ENCODE measurements at places on chromosomes 5 and 9. TPM values are rescaled to one million over a fixed set of nuclear protein-coding genes. Genes with fewer than 3 reads are reported as not detected.

DNA sequence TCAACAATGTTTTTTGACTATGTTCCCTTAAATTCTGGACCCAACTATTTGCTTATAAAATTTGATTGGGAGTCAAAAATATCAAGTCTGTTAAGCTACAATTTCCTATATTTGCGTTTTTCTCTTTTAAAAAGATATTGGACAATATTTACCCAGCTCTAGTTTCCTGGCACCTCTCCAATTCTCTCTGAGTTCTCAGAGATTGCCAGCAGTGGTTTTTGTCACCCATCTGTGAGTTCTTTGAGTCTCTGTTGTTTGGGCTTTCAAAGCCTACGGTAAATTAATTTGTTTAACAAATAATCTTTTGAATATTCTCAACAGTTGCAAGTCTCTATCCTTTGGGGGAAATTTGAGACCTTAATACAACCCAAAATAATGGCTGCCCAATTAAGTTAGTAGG is 174.2 kb upstream of the PUM3 start:
- H3K4me3 ChIP-seq: no peak overlapping the region
- DNase-seq: no peak
- no peak overlapping the region for H3K27ac ChIP-seq
- H3K36me3 ChIP-seq: no peaks in the 10 kb centered on the region

UGT3A2 gene
- total RNA-seq: not detected

GRCh38 chr5:126525630-126526245 is 69.3 kb downstream of the ALDH7A1 start:
- H3K4me1 ChIP-seq: peaks cover 17% of the 10 kb centered on the region
- no peak overlapping the region for H3K27ac ChIP-seq
- no peak overlapping the region for H3K4me3 ChIP-seq
- no peaks in the 10 kb centered on the region for H3K27me3 ChIP-seq
- no peak for DNase-seq

DNA sequence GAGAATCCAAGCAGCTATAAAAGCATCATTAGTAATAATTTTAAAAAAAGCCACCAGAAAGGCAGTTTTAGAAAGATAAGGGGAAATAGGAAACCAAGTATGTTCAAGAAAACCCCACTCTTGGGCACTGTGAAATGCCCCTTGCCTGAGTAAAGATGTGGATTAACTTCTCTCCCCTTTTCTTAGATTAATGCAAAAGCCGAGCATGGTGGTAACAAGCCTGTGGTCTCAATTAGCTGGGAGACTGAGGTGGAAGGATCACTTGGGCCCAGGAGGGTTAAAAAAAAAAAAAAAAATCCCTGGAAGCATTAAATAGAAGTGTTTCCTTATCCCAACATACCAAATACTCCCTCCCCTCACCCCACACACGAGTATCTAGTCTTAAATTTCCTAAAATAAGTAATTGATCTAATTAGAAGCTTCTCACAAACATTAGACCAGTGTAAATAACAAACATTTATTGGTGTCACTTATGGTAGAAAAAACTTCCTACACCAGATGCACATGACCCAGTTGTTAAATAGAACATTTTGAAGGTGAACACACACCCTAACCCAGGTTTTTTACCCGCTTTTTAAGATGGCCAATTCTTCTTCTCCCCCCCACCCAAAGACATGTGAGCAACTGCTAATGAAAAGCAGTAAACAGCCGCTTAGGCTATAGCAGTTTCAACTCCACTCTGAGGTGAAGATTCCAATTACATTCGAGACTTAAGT is 5.2 kb downstream of the HSPA5 start:
- H3K4me1 ChIP-seq: peaks cover 12% of the 10 kb centered on the region
- DNase-seq: no peak
- H3K27me3 ChIP-seq: no peaks in the 10 kb centered on the region
- H3K4me3 ChIP-seq: no peak overlapping the region
- no peak overlapping the region for H3K27ac ChIP-seq

DNA sequence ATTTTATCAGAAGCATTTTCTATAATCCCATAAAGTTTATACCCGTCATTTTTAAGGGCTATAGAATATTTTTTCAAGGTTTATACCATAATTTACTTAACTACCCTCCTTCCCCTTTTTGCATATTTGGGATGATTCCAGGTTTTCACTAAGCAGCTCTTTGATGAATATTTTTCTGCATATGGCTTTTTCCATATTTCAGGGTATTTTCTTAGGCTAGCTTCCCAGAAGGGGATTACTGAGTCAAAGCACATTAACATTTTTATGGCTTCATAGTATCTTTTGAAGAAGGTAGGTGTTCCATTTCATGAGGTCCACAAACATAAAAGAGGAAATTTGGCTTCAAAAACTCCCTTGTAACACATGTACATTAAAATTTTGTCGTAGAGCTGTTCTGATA is 14.6 kb upstream of the COL15A1 start:
- peaks cover 19% of the 10 kb centered on the region for H3K4me1 ChIP-seq
- no peaks in the 10 kb centered on the region for H3K27me3 ChIP-seq
- H3K4me3 ChIP-seq: no peak overlapping the region
- H3K36me3 ChIP-seq: no peaks in the 10 kb centered on the region

JADE2 gene
- total RNA-seq: 0.71 TPM

- no peak for DNase-seq
- H3K27ac ChIP-seq: no peak overlapping the region
- H3K36me3 ChIP-seq: no peaks in the 10 kb centered on the region
- H3K27me3 ChIP-seq: no peaks in the 10 kb centered on the region
These were observed 33.3 kb downstream of the AHRR start for GRCh38 chr5:354581-355378.

GRCh38 chr9:129280623-129281271 is 102.7 kb upstream of the IER5L start:
- no peak overlapping the region for H3K4me3 ChIP-seq
- peaks cover 53% of the 10 kb centered on the region for H3K27me3 ChIP-seq
- H3K27ac ChIP-seq: no peak overlapping the region
- no peaks in the 10 kb centered on the region for H3K36me3 ChIP-seq

DNA sequence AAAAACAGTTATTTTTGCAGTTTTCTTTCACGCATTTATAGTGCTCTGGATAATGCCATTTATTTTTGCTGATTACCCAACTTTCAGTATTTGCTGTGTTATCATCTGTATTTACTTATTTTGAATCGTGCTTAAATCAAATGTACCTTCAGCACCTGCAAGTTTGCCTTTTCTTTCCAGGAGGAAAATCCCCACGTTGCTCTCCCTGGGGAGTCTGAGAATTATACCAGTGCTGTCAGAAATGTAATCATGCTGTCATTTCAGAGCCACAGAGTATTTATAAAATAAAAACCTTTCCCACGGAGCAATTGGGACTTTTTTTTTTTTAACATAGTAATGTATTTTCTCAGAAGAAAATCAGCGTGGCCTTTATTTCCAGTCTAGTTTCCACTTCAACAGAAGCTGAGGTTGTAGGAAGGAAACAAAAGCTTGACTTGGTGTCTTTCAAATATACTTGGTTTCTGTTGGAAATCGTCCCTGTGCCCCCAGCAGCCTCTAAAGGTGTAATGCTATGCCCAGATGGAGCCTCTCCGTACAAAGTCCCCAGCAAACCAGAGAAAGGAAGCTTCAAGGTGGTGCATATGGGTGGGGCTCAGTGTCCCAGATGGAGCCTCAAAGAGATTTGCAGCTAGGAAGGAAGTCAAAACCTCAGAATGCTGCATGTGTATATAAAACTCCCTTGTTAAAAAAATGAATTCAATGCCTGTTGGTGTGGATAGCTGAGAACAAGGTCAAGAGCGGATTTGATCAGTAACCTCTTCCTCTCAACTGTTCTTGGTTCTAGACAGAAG is 2.1 kb downstream of the GPR150 start:
- no peaks in the 10 kb centered on the region for H3K4me1 ChIP-seq
- H3K27me3 ChIP-seq: no peaks in the 10 kb centered on the region
- no peak overlapping the region for H3K27ac ChIP-seq
- DNase-seq: no peak
- no peaks in the 10 kb centered on the region for H3K36me3 ChIP-seq

DNA sequence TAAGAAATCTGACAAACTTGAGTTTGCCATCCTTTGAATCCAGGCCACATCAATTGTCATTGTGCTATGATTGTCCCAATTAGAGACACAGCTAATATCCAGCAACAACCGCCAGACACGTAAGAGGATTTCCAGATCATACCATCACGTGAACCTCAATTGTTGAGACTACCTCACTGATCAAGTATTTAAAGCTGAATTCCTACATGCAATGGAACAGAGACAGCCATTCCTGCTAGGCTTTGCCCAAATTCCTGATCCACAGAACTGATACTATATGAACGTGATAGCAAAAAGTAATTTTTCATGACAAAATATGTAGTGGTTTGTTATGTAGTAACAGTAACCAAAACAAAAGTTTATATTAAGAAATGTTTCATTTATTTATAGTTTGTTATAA is 657.7 kb downstream of the PRR16 start:
- no peak overlapping the region for H3K4me3 ChIP-seq
- H3K4me1 ChIP-seq: no peaks in the 10 kb centered on the region
- H3K27me3 ChIP-seq: no peaks in the 10 kb centered on the region
- no peak for DNase-seq

BAAT gene
- total RNA-seq: 0.10 TPM

GRCh38 chr5:58493141-58493540 is 1.9 kb downstream of the GAPT start:
- H3K27ac ChIP-seq: no peak overlapping the region
- no peak for DNase-seq
- H3K36me3 ChIP-seq: no peaks in the 10 kb centered on the region
- H3K4me1 ChIP-seq: no peaks in the 10 kb centered on the region
- H3K4me3 ChIP-seq: no peak overlapping the region

DNA sequence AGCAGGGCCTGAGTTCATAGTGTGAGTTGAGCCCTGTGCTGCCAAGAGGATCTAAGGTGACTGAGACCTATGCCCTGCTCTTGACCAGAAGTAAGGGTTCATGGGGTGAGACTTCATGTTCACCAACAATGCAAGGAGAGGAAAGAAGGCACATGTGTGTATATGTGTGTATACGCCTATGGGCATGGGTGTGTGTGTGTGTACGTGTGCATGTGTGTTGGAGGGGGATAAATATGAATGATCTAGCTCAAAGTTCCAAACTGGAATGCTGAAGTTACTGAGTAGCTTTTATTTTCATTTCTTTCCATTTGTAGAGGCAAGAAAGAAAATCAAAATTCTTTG is 25.6 kb upstream of the HAND1 start:
- H3K27me3 ChIP-seq: peaks cover 5% of the 10 kb centered on the region
- no peak overlapping the region for H3K27ac ChIP-seq
- no peak overlapping the region for H3K4me3 ChIP-seq
- no peak for DNase-seq

DNA sequence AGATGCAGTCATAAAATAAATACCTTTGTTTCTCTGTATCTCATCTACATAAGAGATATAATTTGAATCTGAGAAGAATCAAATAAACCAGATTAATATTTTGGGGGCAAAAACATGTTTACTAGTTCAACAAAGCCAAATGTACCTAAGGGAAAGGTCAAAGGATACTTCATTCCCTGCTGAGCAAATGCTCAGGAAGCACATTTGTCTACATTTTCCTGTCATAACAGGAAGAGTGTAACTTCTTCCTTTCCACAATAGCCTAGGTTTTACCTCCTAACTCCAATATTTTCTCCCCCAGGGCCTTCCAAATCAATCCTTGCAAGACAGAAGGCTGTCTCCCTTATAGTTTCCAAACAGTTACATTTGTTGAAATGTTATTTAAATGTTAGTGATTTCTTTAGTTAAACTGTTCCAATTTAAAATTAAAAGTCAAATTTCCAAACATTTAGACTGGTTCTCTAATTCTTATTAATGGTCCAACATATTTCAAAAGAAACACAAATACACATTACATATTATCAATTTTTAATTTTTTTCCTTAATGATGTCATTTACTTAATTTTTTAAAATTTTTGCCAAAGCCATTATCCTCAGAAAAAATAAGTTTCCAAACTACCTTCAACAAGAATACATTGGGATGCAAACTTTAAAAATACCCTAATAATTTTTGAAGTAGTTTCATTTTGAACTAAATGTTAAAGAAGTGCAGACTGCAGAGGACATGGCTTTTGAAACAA is 67.8 kb downstream of the MEF2C start:
- no peaks in the 10 kb centered on the region for H3K27me3 ChIP-seq
- no peak overlapping the region for H3K4me3 ChIP-seq
- no peak for DNase-seq
- H3K4me1 ChIP-seq: peaks cover 16% of the 10 kb centered on the region
- H3K27ac ChIP-seq: no peak overlapping the region

PCDHB10 gene
- 9.7 TPM for total RNA-seq
